Midbrain (tissue), 1 donor: ENCODE measurements at places on chromosomes 3 and 15.
A peak's percentile ranks its signal among the peaks of the same experiment; 100 is the strongest.

DNA sequence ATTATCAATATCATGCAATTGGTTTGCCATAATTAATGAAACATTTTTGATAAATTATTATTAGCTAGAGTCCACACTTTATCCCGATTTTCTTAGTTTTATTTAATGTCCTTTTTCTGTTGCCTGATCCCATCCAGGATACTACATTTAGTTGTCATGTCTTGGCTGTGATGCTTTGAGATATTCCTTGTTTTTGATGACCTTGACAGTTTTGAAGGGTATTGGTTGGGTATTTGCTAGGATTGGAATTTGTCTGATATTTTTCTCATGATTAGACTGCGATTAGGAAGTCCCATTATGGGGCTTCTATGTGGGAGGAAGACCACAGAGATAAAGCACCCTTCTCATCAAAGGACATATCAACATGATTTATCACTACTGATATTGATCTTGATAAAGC lies 43.0 kb downstream of the CGNL1 start:
- DNase-seq: no peak

DNA sequence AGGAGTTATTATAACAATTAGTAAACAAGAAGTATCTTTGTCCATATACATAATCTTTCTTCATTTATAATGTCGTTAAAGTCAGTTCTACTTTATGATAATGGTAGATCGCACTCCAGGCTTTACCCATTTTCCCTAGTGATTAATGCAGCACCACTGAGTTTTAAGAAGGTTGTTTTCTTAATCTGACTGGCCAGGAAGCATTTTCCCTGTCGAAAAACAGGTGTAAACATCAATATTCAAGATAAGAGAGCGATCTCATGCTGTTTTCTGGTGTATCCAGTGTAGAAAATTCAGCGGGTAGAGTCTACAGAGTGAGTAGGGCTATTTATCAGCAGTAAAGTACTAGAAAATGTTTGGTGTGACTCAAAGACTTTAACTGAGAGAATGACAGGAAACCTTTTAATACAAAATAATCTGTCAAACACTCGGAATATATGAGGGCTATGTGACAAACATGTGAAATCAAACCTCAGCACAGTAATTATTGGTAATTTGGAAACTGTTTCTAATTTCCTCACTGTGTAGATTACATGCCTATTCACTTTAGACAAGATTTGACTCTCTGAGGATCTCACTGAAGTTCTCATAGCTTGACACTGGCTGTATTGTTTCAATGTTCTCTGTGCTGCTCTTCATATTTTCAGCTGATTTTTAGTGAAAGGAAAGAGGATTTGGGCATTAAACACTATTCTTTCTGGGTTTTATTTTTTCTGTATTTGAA lies 1013.2 kb downstream of the VGLL3 start:
- DNase-seq: peak; percentile 14

DNA sequence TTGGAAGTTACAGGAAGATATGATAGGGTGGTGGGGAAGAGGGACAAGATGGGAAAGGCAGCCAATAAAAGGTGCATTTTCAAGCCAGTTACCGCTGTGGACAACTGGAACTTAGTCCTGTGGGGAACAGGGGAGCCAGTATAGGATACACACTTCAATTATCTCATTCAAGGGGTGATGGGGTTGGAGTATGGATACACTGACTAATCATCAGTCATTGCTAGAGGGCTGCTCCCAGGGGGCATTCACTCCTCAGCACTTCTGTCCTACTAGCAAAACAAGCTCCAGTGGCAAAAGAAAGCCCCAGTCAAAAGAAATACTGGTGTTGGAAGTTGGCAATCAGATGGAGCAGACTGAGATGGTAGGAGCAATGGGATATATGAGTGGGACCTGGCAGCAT lies 183.4 kb upstream of the GADL1 start:
- DNase-seq: no peak

- no peak for DNase-seq
Observed at GRCh38 chr3:39407773-39408492, 1.4 kb downstream of the RPSA start.

DNA sequence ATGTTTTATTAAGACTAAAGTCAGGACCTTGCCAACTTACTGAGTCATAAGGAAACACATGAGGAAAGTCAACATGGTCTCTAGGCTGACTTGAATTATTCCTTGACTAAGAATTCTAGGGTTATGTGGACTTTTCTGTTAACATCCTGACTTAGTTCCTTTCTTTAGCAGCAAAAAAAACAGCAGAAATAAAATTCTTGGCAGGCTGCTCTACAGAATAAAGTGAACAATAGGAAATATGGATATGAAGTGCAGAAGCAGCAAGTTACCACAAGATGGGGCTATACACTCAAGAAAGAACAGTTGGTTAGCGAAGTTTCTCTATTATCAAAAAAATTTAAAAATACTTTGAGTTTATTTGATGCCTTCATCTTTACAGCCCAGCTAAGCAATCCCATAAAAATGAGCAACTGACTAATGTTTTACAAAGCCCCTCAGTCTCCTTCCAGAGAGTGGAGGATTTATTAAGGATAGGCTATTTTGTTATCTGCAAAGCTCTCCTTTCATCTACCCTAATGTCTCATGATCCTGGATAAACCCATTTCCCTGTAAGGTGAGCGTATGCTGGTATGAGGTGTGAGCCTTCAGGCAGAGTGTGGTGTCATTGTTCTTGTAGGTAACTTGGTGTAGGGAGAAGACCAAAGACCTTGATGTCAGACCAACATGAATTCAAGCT lies 23.1 kb upstream of the MCCC1 start:
- peak; percentile 62 for DNase-seq

GRCh38 chr15:36798366-36798765 lies 218.9 kb downstream of the CDIN1 start:
- DNase-seq: no peak

- DNase-seq: no peak
Observed at GRCh38 chr15:54387799-54388198, 409.6 kb downstream of the UNC13C start.

- no peak for DNase-seq
Observed at GRCh38 chr15:69848551-69849231, 249.0 kb downstream of the TLE3 start.

DNA sequence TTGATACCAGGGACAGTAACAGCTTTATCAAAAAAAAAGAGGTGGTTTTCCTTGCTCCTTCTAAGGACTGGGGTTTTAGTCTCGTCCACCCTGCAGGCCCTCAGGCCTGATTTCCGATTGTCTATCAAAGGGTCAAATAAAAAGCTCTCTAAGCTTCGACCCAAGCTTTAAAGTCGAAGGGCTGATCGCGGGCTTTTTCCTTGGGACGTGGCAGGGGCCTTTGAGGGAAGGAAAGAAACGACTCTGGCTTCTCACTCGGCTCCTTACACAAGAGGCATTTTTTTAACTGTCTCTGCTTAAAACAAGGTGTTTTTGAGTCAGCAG lies 354 bp upstream of the KLHL24 start:
- no peak for DNase-seq

DNA sequence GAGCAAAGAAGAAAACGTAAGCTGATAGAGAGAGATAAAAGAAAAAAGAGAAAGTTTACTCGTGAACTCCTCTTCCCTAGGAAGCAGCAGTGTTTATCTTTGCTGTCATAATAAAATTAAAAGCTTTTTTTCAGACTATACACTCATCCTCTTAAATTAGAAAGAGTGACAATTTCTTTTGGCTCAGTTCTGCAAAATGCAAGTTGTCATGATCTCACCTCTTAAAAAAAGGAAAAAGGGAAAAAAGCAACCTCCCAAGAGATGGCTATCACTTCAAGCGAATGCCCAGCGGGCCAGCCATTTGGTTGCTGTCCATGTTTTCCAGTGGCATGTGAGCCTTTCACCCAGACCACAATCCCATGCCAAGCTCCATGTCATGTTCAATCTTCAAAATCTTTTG lies 7.0 kb upstream of the THBS1 start:
- no peak for DNase-seq

DNA sequence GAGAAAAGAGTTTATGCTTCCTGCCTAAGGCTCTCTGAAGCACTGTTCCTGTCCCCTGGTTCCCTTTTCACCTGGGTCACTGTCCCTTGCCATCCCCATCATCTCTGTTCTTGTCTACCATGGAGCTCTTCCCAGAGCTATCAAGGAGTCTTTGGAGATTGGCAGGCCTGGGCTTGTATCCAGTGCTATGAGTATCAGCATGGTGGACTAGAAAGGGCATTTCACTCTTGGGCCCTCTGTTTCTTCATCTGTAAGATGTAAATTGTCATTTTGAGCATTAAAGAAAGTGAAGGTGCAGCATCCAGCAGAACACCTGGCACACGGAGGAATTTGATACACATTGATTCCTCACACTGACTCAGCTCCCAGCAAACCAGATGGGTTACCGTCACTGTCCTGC lies 388.2 kb downstream of the CACNA2D3 start:
- DNase-seq: no peak

- DNase-seq: no peak
Observed at GRCh38 chr15:37103163-37103435, 2.8 kb upstream of the MEIS2 start.

GRCh38 chr3:98782824-98783500 lies 19.8 kb downstream of the ST3GAL6 start:
- no peak for DNase-seq

DNA sequence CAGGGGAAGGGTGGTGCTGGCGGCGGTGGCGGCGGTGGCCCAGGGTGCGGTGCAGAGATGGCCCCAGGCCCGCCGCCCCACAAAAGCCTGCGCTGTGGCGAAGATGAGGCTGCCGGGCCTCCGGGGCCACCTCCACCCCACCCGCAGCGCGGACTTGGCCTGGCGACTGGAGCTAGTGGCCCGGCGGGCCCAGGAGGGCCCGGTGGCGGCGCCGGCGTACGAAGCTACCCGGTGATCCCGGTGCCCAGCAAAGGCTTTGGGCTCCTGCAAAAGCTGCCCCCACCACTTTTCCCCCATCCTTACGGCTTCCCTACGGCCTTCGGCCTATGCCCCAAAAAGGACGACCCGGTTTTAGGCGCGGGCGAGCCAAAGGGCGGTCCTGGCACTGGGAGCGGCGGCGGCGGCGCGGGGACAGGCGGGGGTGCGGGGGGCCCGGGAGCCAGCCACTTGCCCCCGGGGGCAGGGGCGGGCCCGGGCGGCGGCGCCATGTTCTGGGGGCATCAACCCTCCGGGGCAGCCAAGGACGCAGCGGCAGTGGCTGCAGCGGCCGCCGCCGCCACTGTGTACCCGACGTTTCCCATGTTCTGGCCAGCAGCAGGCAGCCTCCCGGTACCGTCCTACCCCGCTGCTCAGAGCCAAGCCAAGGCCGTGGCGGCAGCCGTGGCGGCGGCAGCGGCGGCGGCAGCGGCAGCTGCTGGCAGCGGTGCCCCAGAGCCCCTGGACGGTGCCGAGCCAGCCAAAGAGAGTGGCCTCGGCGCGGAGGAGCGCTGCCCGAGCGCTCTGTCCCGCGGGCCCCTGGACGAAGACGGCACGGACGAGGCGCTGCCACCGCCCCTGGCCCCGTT lies 1.6 kb downstream of the SKOR1 start:
- no peak for DNase-seq

DNA sequence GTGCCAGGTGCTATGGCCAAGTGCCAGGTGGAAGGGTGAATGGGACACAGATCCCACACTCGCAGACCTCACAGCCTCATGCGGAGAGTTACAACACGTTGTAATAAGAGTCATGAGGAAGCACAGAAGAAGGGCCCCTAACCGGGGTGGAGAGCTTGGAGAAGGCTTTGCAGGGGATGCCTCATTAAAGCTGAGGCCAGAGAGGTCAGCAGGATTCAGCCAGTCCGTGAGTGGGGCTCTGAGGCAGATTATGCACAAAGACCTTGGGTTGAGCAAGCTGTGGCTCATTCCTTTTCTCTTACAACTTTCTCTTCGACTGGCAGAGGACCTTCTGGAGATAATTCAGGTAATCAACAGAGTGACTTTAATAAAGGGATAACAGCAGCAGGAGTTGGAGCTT lies 65.3 kb upstream of the SNRK start:
- no peak for DNase-seq

DNA sequence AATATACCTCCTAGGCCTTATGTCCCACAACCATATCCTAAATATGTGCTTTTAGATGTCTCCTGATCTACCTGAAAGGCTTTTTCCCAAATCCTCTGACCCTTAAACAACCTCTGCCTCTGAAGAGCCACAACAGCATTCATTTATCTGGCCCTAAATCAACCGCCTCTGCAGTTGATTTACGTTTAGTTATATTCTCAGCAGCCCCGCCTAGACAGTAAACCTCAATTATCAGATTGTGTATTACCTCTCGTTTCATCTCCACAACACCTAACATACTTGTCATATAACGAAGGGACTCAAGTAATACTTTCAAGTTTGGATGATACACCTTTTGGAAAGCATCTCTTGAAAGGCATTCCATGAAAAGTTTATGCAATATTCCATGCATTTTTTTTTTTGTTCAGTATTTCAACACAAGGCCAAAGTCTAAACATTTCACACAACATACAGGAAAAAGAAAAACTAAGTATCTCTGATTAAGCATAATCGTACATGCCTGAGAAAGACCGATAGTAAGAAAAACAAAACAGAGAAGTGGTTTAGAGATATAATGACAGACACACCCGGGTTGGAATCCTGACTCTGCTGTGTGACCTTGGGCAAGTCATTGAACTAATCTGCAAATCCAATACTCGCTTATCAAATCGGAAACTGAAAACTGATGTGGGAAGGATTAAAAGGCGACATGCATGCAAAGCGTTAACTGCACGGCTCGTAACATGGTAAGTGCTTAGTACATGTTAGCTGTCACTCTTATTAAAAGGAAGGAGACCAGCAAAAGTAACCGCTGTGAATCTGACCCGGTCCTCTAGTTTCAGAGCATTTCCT lies 778 bp downstream of the CRBN start:
- no peak for DNase-seq

DNA sequence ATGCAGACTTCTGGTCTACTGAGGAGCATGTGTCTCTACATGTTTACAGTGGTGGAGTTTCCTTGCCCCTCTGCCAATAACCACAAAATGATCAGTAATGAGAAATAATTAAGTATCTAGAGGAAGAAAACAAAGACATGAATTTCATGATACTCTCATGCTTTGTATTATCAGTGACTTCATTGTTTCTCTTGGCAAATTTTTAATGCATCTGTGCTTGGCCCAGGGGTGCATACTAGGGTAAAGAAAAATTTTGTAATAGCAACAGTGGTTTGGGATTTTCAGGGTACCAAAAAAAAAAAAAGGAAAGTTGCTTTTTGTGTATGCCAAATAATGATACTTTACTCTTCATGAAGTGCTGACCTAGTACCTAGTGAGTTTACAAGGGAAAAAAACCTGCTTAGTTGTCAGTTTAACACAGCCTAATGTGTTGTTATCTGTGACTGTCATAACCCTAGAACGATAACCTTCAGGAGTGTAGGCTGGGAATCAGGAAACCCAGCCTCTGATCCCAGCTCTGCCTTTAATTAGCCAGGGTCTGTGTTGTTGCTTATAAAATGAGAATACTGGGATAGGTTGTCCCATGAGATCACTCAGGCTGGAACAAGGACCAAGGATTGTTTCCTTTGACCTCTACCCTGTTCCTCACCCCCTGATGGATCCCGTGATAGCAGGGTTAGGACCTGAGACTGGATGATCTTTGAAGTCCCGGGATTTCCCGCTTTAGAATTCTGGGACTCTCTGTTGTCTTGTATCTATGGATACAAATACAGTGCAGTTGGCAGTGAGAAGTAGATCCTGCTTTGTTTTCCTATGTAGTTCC lies 117.5 kb downstream of the CMSS1 start:
- no peak for DNase-seq
